ENCODE measurements at places on chromosomes 4 and X. TPM values are rescaled to one million over a fixed set of nuclear protein-coding genes. Genes with fewer than 3 reads are reported as not detected.

Gene ARAP2
- 0.96 TPM for total RNA-seq

Gene ERAS
- total RNA-seq = not detected

Gene TMSB4X
- 2,127 TPM for total RNA-seq

DNA sequence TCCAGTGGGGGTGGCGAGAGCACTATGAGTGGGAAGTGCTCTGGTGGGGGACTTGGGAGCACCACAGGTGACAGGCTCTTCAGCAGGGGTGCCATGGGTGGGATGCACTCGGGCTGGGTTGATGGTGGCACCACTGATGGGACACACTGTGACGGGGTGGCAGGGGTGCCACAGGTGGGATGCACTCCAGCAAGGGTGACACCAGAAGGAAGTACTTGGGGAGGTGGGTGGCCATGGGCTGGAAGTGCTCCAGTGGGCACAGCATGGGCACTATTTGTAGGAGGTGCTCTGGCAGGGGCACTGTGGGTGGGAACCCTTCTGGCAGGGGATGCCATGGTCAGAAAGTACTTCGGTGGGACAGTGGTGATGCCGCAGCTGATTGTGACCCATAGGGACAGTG is 346.6 kb downstream of the CFAP47 start:
- DNase-seq = no peak
- no peak overlapping the region for H3K4me3 ChIP-seq
- H3K36me3 ChIP-seq = no peaks in the 10 kb centered on the region

Gene SYN1
- total RNA-seq = 14.1 TPM

GRCh38 chrX:133859860-133860259 is 125.5 kb downstream of the GPC3 start:
- H3K27me3 ChIP-seq = no peaks in the 10 kb centered on the region
- no peaks in the 10 kb centered on the region for H3K36me3 ChIP-seq
- no peak overlapping the region for H3K4me3 ChIP-seq

GRCh38 chr4:153683763-153684181 is 308 bp upstream of the TLR2 start:
- H3K4me1 ChIP-seq = peaks cover 3% of the 10 kb centered on the region
- H3K36me3 ChIP-seq = no peaks in the 10 kb centered on the region
- no peak overlapping the region for H3K27ac ChIP-seq
- H3K4me3 ChIP-seq = peak overlapping the region; percentile 52
- H3K27me3 ChIP-seq = peaks cover 12% of the 10 kb centered on the region

DNA sequence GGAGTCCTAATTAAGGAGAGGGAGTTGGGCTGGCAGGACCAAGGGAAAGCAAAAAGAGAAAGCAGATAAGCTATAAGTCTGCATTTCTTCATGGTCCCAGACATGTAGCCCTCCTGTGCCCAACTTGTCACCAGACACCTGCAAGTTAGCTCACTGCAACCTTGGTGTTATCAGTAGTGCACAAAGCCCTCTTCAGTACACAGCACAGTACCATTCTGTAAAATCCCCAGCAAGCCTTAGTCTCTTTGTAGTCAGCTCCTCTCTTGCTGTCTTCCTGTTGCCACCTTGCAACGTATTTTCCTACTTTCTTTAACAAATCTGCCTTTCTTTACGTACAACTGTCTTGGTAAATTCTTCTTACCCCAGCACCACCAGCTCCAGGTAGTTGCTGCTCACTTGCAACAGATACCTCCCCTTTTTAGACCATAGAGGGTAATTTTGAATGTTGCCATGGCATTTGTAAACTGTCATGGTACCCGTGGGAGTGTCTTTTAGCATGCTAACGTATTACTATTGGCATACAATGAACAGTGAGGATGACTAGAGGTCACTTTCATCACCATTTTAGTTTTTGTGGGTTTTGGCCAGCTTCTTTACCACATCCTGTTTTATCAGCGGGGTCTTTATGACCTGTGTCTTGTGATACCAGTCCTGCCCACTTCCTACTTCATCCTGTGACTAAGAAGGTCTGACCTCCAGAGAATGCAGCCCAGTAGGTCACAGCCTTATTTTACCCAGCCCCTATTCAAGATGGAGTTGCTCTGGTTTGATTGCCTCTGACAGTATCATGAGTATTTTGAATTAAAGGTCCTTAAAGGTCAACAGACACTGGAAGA is 28.3 kb upstream of the AP1S2 start:
- no peak overlapping the region for H3K4me3 ChIP-seq
- H3K27ac ChIP-seq = no peak overlapping the region
- H3K4me1 ChIP-seq = no peaks in the 10 kb centered on the region
- no peaks in the 10 kb centered on the region for H3K27me3 ChIP-seq
- DNase-seq = no peak
- H3K36me3 ChIP-seq = no peaks in the 10 kb centered on the region

DNA sequence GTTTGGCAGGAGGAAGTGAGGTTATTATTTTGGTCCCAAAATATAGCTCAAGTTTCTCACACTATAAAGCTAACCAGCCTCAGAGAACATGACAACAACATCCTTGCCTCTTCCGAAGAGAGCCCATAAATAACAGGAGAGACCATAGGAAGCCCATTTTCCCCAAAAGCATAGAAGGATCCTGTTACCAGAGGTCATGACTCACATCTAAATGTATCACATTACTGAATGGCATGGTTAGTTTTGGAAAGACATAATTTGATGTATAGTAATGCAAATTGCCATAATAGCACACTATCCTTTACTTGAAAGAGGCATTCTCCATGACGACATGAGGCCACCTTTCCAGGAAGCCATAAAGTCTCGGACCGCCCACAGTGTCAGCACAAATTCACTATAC is 238.8 kb upstream of the GRIA3 start:
- H3K4me3 ChIP-seq = no peak overlapping the region
- H3K27me3 ChIP-seq = no peaks in the 10 kb centered on the region
- H3K4me1 ChIP-seq = no peaks in the 10 kb centered on the region
- no peaks in the 10 kb centered on the region for H3K36me3 ChIP-seq

Gene ADH5
- total RNA-seq = 322 TPM

Gene DDX3X
- 291 TPM for total RNA-seq

Gene TRPC3
- total RNA-seq = 0.57 TPM

- H3K27me3 ChIP-seq = no peaks in the 10 kb centered on the region
- H3K4me1 ChIP-seq = no peaks in the 10 kb centered on the region
- no peak overlapping the region for H3K27ac ChIP-seq
- no peak for DNase-seq
- no peak overlapping the region for H3K4me3 ChIP-seq
Measured at GRCh38 chr4:2745981-2746806, 9.9 kb downstream of the TNIP2 start.

Gene SPOCK3
- total RNA-seq = 0.44 TPM

DNA sequence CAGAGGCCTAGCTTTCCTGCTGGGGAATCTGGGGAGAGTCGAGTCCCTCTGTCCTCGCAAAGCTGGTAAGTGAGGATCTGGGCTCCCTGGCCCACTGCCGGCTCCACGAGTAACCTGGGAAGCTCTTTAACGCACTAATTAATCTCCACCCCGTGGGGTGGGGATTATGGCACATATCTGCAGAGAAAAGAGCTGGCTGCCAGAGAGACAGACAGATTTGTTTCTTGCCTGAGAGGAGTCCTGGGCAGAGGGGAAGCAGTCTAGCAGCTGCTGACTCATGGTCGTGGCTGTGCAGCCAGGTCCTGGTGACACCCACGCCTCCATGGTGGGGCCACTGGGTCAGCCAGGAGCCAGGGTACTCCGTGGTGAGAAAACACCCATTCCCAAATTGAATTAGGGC is 14.0 kb downstream of the SORCS2 start:
- H3K4me3 ChIP-seq = no peak overlapping the region
- no peaks in the 10 kb centered on the region for H3K36me3 ChIP-seq
- DNase-seq = no peak
- H3K27me3 ChIP-seq = no peaks in the 10 kb centered on the region
- peaks cover 15% of the 10 kb centered on the region for H3K4me1 ChIP-seq

Gene CENPVL3
- 5.2 TPM for total RNA-seq

DNA sequence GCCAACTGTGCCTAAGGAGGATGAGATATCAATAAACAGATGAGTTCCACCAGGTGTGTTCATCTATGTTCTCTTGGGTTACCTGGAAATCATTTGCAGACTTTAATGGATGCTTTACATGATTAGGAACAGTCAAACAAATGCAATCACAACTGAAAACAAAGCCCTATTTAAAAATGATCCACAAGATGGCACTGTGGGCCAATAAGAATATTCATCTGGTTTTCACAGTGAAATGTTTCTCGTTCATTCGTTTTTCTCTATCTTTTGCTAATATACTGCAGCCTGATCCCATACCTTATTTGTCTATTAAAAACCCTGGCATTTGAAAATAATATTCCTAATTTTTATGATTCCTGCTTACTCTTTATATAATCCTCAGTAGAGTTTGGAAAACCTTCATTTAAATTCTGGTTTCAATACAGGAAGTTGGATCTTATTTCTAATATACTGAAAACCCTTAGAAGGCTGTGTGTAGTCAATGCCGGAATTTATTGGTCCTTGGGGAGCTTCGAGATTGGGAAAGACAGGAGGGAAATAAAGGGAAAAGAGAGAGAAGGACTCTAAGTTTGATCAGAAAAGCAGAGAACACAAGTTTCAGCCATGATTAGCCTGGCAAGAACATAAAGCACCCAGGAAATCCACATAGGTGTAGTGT is 63.8 kb upstream of the TAPT1 start:
- H3K36me3 ChIP-seq = no peaks in the 10 kb centered on the region
- H3K27ac ChIP-seq = no peak overlapping the region
- no peak for DNase-seq
- H3K4me3 ChIP-seq = no peak overlapping the region
- H3K4me1 ChIP-seq = no peaks in the 10 kb centered on the region

- no peaks in the 10 kb centered on the region for H3K36me3 ChIP-seq
- H3K27me3 ChIP-seq = no peaks in the 10 kb centered on the region
- DNase-seq = no peak
- H3K4me3 ChIP-seq = no peak overlapping the region
- H3K4me1 ChIP-seq = no peaks in the 10 kb centered on the region
- no peak overlapping the region for H3K27ac ChIP-seq
Measured at GRCh38 chrX:129781680-129782495, 2.1 kb downstream of the SASH3 start.

DNA sequence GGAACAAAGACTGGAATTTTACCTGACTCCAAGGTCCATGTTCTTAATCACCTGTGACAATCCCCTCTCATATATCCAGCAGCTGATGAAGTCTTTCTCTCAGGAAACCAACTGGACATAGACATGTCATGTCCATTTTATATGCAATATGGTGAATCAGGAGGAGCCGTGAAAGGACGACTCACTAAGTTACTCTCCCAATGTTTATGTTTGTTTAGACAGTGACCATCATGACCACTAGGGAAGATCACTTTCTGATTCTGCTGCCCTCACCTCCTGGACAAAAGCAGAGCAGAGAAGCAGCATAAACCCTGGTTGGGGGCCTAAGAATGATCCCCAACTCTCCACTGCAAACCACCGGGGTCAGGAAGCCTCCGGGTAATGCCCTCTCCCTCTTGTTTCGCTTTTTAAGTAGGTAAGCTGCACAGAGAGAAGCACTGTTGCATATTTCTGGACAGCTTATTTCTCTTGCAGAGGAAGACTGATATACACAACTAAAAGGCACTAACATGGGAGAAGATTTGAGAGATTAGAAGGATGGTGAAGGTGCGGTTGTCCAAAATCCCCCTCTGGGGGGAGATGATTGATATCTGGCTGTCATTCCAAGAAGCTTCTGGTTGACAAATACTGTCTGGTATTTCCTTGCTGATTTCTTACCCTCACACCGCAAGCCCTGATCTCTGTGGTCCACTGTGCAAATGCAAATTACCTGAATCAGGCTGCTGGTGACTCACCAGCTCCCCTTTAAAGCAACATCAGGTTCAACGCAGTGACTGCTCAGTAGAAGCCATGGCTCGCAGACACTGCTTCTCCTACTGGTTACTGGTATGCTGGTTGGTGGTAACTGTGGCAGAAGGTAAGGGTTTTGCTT is at the start of gene ODAPH:
Gene ODAPH (plus strand): TSS at position 773 of the 871 bp plus-strand sequence. CDS start 17 bp downstream, at position 790.
- no peak for DNase-seq
- no peaks in the 10 kb centered on the region for H3K27me3 ChIP-seq
- no peak within 1 kb of the TSS for H3K27ac ChIP-seq
- H3K4me1 ChIP-seq = no peaks in the 10 kb centered on the region
- no peak within 1 kb of the TSS for H3K4me3 ChIP-seq

Gene GAGE12H
- total RNA-seq = not detected

- no peaks in the 10 kb centered on the region for H3K4me1 ChIP-seq
- no peak overlapping the region for H3K4me3 ChIP-seq
- H3K27ac ChIP-seq = no peak overlapping the region
Measured at GRCh38 chrX:112888916-112889315, 48.3 kb upstream of the AMOT start.

All from H1 (cell line).